Vagina (tissue), 2 donors: ENCODE measurements at places on chromosomes 1 and 21. TPM values are rescaled to one million over a fixed set of nuclear protein-coding genes. Genes with fewer than 3 reads are reported as not detected.

KRTAP12-2 gene
- not detected for total RNA-seq

LDLRAD2 gene
- total RNA-seq, result not detected

PLEKHN1 gene
- 15.2 TPM for total RNA-seq

A3GALT2 gene
- total RNA-seq, result not detected

MEGF6 gene
- 37.6 TPM for total RNA-seq

NCAM2 gene
- total RNA-seq, result 4.7 TPM

- H3K27me3 ChIP-seq, result no peaks in the 10 kb centered on the region
- no peak overlapping the region for H3K27ac ChIP-seq
- H3K36me3 ChIP-seq, result no peaks in the 10 kb centered on the region
- H3K4me3 ChIP-seq, result no peak overlapping the region
Observed at GRCh38 chr21:38333301-38334272, 76.8 kb downstream of the KCNJ15 start.

DNA sequence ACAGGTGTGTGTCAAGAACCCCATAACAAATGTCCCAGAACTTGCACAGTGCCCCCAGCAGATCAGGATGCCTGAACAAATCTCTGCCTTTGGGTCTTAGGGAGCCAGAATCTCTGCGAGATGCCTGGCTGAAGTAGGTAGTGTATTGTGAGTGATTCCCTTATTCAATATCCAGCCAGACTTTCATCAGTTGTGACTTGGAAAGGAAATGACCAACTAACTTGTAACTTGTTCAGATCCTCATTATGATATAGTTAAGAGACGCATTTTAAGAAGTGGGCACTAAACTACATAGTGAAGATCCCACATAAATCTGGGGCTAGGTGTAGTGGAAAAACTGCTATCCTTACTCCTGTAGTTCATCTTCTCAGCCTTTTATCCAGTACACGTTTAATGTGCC, 11.8 kb downstream of the OLIG2 start:
- no peaks in the 10 kb centered on the region for H3K4me1 ChIP-seq
- no peak for DNase-seq
- no peak overlapping the region for H3K4me3 ChIP-seq
- no peak overlapping the region for H3K27ac ChIP-seq
- H3K27me3 ChIP-seq, result no peaks in the 10 kb centered on the region
- no peaks in the 10 kb centered on the region for H3K36me3 ChIP-seq

DNA sequence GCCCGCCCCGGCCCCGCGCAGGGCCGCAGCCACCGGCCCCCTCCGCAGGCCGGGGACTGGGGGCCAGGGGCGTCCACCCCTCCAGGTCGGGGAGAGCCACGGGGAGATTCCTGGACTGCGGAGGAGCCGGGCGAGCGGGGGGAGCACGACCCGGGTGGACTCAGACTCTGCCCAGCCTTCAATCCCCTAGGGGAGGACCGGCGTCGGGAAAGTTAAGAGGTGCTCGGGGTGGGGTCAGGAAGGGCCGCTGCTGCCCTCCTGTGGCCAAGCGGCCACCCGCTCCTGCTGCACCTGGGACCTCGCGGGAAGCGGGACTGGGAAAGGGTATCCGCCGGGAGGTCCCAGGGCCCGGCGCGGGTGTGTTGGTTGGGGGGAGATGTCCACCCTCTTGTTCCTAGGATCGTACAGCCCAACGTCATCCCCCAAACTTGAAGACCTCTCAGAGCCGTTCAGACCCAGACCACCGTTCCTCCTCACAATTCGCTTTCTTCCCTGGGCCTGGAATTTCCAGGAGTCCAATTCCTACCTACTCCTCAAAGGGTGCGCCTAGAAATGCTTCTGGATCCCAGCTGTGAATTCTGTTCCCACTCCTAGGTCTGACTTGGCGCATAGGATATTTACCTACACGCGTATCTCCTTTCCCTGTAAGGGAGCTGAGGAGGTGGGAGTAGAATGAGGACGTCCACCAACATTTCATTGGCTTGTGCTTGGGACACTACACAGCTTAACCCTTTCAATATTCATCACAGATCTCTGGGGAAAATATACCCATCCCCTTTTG, 484 bp upstream of the RHOC start:
- peak overlapping the region; percentile 99 for H3K27ac ChIP-seq
- H3K4me1 ChIP-seq, result peaks cover 42% of the 10 kb centered on the region
- H3K4me3 ChIP-seq, result peak overlapping the region; percentile 98
- DNase-seq, result no peak

GRCh38 chr1:98920441-98921110, 84.1 kb downstream of the PLPPR5 start:
- H3K36me3 ChIP-seq, result no peaks in the 10 kb centered on the region
- no peak overlapping the region for H3K4me3 ChIP-seq
- H3K4me1 ChIP-seq, result no peaks in the 10 kb centered on the region

- no peak overlapping the region for H3K27ac ChIP-seq
- H3K4me1 ChIP-seq, result peaks cover 5% of the 10 kb centered on the region
- no peak overlapping the region for H3K4me3 ChIP-seq
- no peaks in the 10 kb centered on the region for H3K36me3 ChIP-seq
Observed at GRCh38 chr1:30111431-30111830, 612.0 kb downstream of the MATN1 start.

DNA sequence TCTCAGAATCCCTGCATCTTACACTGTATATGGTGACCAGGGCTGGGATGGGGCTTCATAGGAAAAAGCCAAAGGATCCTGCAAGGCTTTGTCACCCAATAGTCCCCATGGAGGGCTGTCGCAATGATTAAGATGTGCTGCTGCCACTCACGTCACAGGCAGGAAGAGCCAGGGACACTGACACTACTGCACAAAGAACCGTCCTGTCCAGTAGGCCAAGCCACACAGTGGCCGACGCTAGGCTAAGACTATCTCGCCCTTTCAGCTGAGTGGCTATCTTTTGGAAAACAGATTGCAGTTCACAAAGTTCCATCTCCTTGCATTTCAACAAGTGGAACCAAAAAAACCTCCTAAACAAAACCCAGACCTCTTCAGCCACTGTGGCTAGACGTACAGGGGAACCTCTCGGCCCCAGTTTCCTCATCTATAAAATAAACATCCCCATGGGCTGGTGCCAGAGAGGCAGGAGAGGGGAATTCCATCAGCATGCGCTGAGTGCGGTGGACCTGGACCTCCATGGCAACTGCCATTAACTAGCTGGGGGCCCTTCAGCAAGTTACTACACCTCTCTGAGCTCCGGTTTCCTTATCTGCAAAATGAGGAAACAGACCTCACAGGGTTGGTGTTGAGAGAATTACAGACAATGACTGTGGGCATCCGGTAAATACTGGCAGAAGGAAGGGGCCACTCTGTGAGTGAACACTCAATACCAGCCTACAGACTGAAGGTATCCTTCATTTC, 8.7 kb downstream of the CAPZB start:
- H3K36me3 ChIP-seq, result no peaks in the 10 kb centered on the region
- H3K27me3 ChIP-seq, result no peaks in the 10 kb centered on the region
- peaks cover 97% of the 10 kb centered on the region for H3K4me1 ChIP-seq
- H3K27ac ChIP-seq, result peak overlapping the region; percentile 66

DNA sequence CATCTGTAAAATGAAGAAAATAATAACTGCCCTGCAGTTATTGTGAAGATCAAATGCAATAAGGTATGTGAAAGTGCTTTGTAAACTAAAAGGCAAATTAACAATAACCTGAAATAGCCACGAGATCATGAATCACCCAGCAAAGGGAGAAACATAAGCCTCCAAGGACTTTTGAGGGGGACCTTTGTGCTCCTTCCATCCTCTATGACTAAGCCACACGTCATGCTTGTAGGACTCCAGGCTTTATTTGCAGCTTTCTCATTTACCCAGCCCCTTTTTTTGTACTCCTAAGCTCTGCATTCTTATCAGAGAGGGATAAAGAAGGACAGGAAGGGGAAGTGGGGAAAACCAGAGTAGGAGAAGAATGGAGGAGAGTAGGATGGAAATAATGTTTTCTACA, 115.1 kb downstream of the PROX1 start:
- no peaks in the 10 kb centered on the region for H3K36me3 ChIP-seq
- H3K4me1 ChIP-seq, result no peaks in the 10 kb centered on the region
- no peak overlapping the region for H3K4me3 ChIP-seq
- no peak for DNase-seq

- no peak overlapping the region for H3K27ac ChIP-seq
- no peaks in the 10 kb centered on the region for H3K4me1 ChIP-seq
- no peaks in the 10 kb centered on the region for H3K36me3 ChIP-seq
- DNase-seq, result no peak
- H3K4me3 ChIP-seq, result no peak overlapping the region
- no peaks in the 10 kb centered on the region for H3K27me3 ChIP-seq
Observed at GRCh38 chr1:6475381-6476133, 9.6 kb upstream of the TNFRSF25 start.

DNA sequence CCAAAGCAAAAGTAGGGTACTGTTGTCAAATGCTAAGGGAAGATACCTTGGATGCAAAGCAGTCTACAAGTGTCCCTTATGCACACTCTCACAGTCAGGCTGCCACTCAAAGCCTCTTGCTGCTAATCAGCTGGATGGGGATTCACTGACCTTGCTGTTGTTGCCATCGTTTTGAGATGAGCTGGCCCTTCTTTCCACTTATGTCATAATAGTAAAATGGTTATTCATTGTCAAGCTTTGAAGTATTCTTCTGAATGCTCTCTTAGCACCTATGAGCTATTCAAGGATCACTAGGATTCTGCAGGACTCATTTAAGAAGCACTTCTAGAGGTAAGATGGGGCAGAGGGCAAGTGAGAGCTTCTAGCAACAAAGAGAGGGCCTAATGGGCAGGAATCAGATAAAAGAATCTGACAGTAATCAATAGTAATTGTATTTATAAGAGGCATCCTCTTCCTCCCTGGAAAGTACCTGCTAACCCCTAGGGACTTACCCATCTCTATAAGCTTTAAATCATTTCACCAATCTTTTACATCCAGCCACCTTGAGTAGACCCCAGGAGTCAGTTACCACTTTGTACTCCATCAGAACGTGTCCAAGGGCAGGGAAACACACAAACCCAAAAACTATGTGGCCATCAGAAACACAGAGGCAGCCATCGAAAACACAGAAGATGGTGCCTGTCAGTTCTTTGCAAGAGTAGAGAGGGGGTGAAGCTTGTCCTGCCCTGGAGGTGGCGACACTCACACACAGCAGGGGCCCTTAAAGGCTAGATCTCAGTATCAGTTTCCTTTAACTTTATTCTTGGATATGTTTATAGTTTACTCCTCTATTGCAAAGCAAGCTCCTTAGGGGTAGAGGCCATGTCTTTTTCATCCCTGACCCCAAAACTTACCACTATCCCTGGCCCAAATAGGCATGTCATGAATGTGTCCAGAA, 103.7 kb upstream of the NFIA start:
- H3K27me3 ChIP-seq, result no peaks in the 10 kb centered on the region
- no peak for DNase-seq
- H3K4me3 ChIP-seq, result no peak overlapping the region
- no peaks in the 10 kb centered on the region for H3K36me3 ChIP-seq
- H3K4me1 ChIP-seq, result no peaks in the 10 kb centered on the region

GRCh38 chr1:25738499-25738898, 61.5 kb upstream of the SELENON start:
- H3K4me3 ChIP-seq, result no peak overlapping the region
- DNase-seq, result no peak
- H3K27ac ChIP-seq, result no peak overlapping the region
- no peaks in the 10 kb centered on the region for H3K36me3 ChIP-seq
- H3K4me1 ChIP-seq, result peaks cover 42% of the 10 kb centered on the region

DNA sequence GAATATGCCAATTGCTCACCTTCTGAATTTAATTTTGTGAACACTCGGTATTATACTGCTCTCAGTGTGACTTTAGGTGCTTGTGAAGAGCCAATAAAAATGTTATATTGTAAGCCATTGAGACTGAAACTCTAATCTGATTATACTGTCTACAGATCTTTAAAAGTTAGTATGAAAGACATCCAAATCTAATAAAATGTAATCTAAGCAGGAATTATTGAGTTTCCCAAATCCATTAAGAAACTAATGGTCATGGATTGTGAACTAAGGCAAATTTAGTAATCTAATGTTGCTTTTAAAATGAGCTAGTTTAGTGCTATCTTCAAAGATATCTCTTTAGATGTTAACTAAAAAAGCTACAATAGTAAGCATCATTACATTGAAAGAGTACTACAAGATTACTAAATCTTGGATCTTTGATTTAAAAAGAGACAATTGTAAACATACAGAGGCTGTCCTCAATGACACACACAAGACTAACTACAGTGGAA, 1132.4 kb upstream of the B3GALT2 start:
- no peaks in the 10 kb centered on the region for H3K27me3 ChIP-seq
- no peaks in the 10 kb centered on the region for H3K4me1 ChIP-seq
- H3K4me3 ChIP-seq, result no peak overlapping the region
- H3K36me3 ChIP-seq, result no peaks in the 10 kb centered on the region
- H3K27ac ChIP-seq, result no peak overlapping the region

DNA sequence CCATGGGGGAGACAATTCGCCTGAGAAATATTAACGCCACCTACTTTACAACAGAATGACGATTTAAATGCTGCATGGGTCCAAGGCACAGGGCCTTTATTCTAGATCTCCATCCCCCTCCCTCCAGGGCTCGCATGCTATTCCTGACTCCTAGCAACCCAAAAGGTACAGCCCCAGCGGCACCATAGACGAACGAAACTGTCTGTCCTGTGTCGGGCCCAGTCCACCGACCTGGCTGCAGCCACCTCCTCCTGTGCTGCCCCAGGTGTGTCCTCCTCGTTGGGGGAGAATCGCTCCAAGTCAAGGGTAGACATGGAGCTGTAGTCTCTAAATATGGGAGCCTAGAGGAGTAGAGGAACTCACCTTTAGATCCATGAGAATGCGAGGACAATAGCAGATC, 196.5 kb downstream of the TOMM20 start:
- H3K4me1 ChIP-seq, result peaks cover 18% of the 10 kb centered on the region
- no peak overlapping the region for H3K27ac ChIP-seq
- H3K4me3 ChIP-seq, result no peak overlapping the region
- H3K36me3 ChIP-seq, result no peaks in the 10 kb centered on the region
- no peaks in the 10 kb centered on the region for H3K27me3 ChIP-seq
- DNase-seq, result no peak

GRCh38 chr1:178122283-178122682, 28.4 kb downstream of the RASAL2 start:
- no peak overlapping the region for H3K4me3 ChIP-seq
- no peaks in the 10 kb centered on the region for H3K36me3 ChIP-seq
- H3K27me3 ChIP-seq, result no peaks in the 10 kb centered on the region
- no peak overlapping the region for H3K27ac ChIP-seq
- DNase-seq, result no peak

- peak overlapping the region; percentile 64 for H3K27ac ChIP-seq
- no peaks in the 10 kb centered on the region for H3K27me3 ChIP-seq
- H3K36me3 ChIP-seq, result no peaks in the 10 kb centered on the region
Observed at GRCh38 chr1:23394181-23394580, 24.5 kb upstream of the ZNF436 start.

- H3K27ac ChIP-seq, result no peak overlapping the region
- DNase-seq, result no peak
- H3K36me3 ChIP-seq, result no peaks in the 10 kb centered on the region
Observed at GRCh38 chr1:95281781-95282517, 47.9 kb downstream of the RWDD3 start.

DNA sequence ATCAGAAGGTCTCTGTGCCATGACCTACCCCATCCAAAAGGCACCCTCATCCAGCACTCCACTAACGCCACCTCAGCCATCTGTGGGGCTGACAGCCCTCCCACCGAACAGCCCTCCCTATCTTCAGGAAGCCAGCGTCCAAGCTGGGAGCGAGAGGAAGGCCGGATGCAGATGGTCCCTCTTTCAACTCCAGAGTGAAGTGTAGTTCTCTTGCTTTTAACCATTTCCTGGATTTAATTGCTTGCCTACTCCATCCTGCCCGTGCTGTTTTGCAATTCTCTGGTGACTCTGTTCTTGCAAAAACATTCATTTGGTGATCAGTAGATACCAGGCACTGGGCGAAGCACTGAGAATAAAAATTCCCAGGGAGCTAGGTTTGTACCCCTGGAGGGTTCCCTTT, 8.2 kb upstream of the DYRK1A start:
- DNase-seq, result no peak
- H3K27ac ChIP-seq, result no peak overlapping the region
- H3K4me3 ChIP-seq, result no peak overlapping the region

- H3K4me3 ChIP-seq, result no peak overlapping the region
- H3K27me3 ChIP-seq, result no peaks in the 10 kb centered on the region
- H3K4me1 ChIP-seq, result no peaks in the 10 kb centered on the region
- no peak overlapping the region for H3K27ac ChIP-seq
- no peaks in the 10 kb centered on the region for H3K36me3 ChIP-seq
Observed at GRCh38 chr21:26777166-26777565, 68.0 kb downstream of the ADAMTS1 start.
